PC-9 (cell line): ENCODE measurements at places on chromosomes 1 and 21. TPM values are rescaled to one million over a fixed set of nuclear protein-coding genes. Genes with fewer than 3 reads are reported as not detected.

Gene DRAXIN
- total RNA-seq, result not detected in 2 replicates

DNA sequence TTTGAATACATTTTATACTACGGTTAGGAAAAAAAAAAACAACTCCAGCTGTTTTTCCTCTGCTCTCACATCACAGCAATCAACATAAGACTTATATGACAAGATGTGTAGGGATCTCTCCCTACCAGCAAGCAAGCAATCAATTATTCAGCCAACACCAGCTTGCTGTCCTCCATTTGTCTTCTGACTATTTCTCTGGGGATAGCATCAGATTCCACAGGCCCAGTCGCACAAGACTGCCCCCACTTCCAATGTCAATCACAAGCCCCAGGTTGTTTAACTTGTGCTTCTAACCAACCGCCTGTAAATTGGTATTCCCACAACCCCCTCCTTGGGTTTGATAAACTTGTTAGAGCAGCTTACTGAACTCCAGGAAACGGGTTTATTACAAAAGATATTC, 873.1 kb upstream of the TMPRSS15 start:
- no peak for DNase-seq

DNA sequence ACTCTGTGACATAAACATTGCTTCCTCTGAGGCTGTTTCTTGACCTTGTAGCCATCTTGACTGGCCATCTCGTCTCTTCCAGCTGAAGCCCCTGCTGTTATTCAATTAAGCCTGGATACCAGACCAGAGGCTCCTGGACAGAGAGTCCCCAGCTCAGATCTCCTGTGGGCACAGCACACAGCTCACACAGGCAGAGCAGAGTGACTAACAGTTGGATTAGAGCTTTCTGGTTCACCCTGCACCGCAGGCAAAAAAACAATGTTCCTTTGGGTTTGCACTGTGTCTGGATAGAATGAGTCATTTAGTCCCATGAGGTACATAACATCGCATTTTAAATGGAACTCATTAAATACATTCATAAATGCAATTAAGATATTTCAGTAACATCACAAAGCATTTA, 33.4 kb upstream of the USH2A start:
- no peak for DNase-seq

GRCh38 chr1:15090373-15090772, 63.2 kb upstream of the TMEM51 start:
- DNase-seq, result peak; percentile 84

Gene SUSD4
- total RNA-seq, result 2.0 and 3.2 TPM in 2 replicates

DNA sequence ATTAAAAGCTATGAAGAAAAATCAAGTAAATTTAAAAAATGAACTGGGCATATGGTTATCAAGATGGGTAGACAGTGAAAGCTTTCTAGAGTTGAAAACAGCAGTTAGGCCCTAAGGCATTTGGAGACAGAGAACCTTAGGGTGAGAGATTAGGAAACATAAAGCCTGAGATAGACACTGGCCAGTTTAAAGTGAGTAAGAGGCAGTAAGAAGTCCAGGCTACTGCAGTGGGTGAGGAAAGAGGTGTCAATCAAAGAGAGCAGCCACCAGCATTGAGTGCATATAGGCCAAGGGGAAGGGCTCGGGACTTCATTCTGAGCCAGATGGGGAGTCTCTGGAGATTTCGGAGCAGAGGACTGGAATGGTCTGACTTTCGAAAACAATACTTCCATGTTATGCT, 1360.5 kb upstream of the ADGRL4 start:
- no peak for DNase-seq

- DNase-seq, result no peak
These were observed 29.4 kb upstream of the VASH2 start for GRCh38 chr1:212920896-212921295.

Gene FCRL1
- not detected in 2 replicates for total RNA-seq

DNA sequence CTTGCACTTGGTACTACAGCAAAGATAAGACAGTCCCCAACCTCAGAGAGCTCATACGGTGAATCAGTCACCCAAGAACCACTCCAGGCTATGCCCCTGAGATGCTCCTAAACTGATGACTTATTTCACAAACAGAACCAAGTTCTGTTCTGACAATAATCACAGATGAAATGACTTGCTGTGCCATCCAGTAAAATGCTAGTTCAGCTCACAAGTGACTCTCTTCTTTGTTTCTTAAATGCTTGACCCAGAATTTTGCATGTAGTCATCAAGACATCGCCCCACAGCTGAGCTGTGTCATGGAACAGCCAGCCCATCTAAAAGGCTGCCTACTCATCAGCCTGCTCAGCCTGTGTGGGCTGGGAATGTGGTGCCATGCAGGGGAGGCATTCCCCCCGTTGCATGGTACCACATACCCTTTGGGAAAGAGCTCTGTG, 6.1 kb upstream of the SLC19A2 start:
- DNase-seq, result no peak

- DNase-seq, result no peak
These were observed 66.8 kb upstream of the RGS7 start for GRCh38 chr1:241423541-241424479.

Gene LCE2B
- total RNA-seq, result not detected in 2 replicates

- DNase-seq, result no peak
These were observed 48.0 kb downstream of the ACTN2 start for GRCh38 chr1:236734141-236734765.

- peak; percentile 46 for DNase-seq
These were observed at the start of gene HPCA for GRCh38 chr1:32886004-32886827. Gene HPCA (plus strand): TSS chr1:32886491. CDS start chr1:32888899, 2,408 bp downstream.

Gene MROH9
- total RNA-seq, result not detected in 2 replicates

Gene LCE7A
- total RNA-seq, result not detected in 2 replicates

DNA sequence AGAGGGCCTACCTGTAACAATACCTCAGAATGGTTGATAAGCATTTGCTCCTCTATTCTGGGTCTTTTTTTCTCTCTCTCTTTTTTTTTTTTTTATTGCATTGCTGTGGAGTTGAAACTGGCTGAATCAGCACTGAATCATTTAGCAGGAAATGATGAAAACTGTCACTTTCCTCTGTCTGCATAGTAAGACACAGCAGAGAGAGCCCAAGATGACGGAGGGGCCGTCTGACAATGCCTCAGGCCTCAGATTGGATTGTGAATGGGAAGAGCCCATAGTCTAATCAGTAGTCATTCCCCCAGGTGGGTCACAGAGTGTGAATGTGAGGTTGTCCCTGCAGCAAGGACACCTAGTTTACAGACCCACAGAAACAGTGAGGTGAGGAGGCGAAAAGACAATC, 193.2 kb upstream of the PLXNA2 start:
- no peak for DNase-seq

DNA sequence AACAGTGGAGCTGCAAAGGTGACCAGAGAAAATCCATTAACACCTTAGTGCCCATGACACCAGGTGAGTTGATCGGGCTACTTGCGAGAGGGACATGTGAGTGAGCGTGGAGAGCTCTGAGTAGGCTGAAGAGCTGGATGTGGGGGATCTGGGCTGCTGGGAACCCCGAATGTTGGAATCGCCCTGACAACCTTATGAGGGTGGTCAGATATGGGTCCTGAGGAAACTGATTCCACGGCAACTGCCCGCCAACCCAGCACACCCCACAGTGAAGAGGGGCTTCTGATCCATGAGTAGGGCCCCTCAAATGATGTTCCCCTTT, 705 bp upstream of the QSOX1 start:
- no peak for DNase-seq

Gene NR1I3
- not detected in 2 replicates for total RNA-seq
